ENCODE measurements at places on chromosomes 4 and X.

DNA sequence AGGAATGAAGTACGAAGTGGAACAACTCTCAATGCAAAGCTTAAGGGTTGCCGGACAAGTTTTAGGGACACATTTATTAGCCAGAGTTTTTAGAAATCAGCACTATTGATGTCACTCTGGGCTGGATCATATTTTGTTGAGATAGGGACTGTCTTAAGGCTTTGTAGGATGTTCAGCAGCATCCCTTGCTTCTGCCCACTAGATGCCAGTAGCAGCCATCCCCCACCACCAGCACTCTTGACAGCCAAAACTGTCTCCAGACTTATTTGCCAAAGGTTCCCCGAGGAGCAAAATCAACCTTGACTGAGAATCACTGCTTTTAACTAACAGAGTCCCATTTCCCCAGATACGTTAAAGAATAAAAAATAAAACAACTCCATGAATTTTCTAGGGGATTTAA lies 1497.3 kb downstream of the STIM2 start:
- no peak for DNase-seq

GRCh38 chr4:137194670-137195069 lies 337.6 kb downstream of the PCDH18 start:
- no peak for DNase-seq

- no peak for DNase-seq
Measured at GRCh38 chrX:19630228-19630627, 114.9 kb upstream of the MAP3K15 start.

GRCh38 chr4:87895964-87896621 lies 63.3 kb downstream of the MEPE start:
- DNase-seq = peak; percentile 66

GRCh38 chr4:119210775-119211174 lies 1.7 kb upstream of the USP53 start:
- DNase-seq = no peak

GRCh38 chr4:153233761-153234371 lies 29.6 kb downstream of the TRIM2 start:
- DNase-seq = no peak

All from CD4-positive, alpha-beta T cell (primary cell).